ENCODE measurements at places on chromosomes 3 and 15. TPM values are rescaled to one million over a fixed set of nuclear protein-coding genes. Genes with fewer than 3 reads are reported as not detected.

DNA sequence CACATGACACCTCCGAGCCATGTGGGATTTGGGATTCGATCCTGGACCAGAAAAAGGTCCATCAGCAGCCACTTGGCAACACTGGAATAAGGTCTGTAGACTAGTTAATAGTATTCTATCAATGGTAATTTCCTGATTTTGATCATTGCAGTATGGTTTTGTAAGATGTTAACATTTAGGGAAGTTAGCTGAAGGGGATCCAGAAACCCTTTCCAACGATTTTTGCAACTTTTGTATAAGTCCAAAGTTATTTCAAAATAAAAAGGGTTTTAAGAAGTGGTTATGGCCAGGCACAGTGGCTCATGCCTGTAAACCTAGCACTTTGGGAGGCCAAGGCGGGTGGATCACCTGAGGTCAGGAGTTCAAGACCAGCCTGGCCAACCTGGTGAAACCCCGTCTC is 10.2 kb downstream of the BDH1 start:
- no peak overlapping the region for H3K4me3 ChIP-seq
- peaks cover 64% of the 10 kb centered on the region for H3K4me1 ChIP-seq
- DNase-seq = no peak
- H3K27ac ChIP-seq = no peak overlapping the region
- peaks cover 8% of the 10 kb centered on the region for H3K36me3 ChIP-seq

- H3K4me1 ChIP-seq = peaks cover 53% of the 10 kb centered on the region
- no peak overlapping the region for H3K27ac ChIP-seq
These were observed 96.0 kb downstream of the LRRK1 start for GRCh38 chr15:101014921-101015841.

DNA sequence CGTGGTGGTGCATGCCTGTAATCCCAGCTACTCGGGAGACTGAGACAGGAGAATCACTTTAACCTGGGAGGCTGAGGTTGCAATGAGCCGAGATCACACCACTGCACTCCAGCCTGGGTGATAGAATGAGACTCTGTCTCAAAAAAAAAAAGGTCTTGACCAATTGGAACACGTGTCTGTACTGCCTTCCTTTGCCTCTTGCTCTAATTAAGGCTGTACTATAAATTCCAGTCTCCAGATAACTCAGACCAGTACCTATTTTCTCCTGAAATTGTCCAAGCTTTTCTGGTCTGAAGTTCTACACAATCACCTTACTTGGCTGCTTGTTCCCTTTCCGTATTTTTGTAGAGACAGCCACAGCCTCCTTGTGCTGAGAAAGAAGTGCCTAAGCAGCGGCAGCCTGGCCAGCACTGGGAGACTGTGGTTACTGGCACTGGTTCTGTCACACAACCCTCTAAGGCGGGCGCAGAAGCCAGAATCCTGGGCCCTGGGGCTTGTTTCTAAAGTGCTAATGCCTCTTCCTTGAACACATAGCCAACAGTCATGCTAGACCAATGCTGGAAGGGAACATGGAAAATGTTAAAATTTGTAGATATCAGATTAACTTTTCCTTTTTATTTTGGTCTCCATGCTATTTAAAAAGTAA is 6.2 kb upstream of the CEP70 start:
- peaks cover 9% of the 10 kb centered on the region for H3K27me3 ChIP-seq
- no peak for DNase-seq
- H3K4me3 ChIP-seq = no peak overlapping the region
- peaks cover 13% of the 10 kb centered on the region for H3K4me1 ChIP-seq
- no peak overlapping the region for H3K27ac ChIP-seq

DNA sequence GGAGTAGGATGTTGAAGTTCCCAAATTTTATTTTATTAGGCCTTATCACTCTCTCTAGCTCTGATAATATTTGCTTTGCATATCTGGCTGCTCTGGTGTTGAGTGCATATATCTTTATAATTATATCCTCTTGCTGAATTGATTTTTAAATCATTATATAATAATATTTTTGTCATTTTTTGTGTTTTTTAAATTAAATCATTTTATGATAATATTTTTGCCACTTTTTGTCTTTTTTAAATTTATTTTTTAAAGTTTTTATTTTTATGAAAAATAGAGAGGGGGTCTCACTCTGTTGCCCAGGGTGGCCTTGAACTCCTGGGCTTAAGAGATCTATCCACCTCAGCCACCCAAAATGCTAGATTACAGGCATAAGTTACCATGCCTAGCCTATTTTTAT is 34.5 kb upstream of the OTOL1 start:
- peaks cover 3% of the 10 kb centered on the region for H3K4me1 ChIP-seq
- no peaks in the 10 kb centered on the region for H3K27me3 ChIP-seq
- H3K36me3 ChIP-seq = peaks cover 7% of the 10 kb centered on the region
- no peak overlapping the region for H3K4me3 ChIP-seq
- DNase-seq = no peak
- no peak overlapping the region for H3K27ac ChIP-seq

- peaks cover 39% of the 10 kb centered on the region for H3K27me3 ChIP-seq
- H3K36me3 ChIP-seq = peaks cover 13% of the 10 kb centered on the region
- peak overlapping the region; percentile 96 for H3K27ac ChIP-seq
- peaks cover 11% of the 10 kb centered on the region for H3K4me1 ChIP-seq
- peak overlapping the region; percentile 96 for H3K4me3 ChIP-seq
These were observed 718 bp downstream of the BNIP2 start for GRCh38 chr15:59688423-59688781.

DNA sequence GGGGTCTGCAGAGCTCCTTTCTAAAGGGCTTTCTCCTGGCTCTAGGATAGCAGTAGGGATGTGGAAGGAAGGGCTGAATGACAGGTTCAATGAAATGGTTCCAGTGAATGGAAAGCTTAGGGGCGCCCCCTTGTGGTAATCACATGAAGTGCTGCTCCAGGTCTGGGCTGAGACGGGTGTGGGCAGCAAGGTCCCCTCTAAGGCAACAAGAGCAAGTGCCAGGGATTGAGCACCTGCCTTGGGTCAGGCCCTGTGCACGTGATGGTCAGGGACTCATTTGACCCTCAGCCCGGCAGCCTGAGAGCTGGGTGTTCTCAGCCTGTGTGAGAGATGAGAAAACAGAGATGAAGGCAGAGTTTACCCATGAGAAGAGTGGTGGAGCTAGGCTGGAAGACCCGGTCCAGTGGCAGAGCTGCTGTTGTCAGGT is 12.1 kb upstream of the CX3CR1 start:
- peak; percentile 92 for DNase-seq
- no peak overlapping the region for H3K27ac ChIP-seq
- H3K4me3 ChIP-seq = no peak overlapping the region

- no peak for DNase-seq
- no peaks in the 10 kb centered on the region for H3K4me1 ChIP-seq
- no peak overlapping the region for H3K4me3 ChIP-seq
- no peaks in the 10 kb centered on the region for H3K27me3 ChIP-seq
- no peak overlapping the region for H3K27ac ChIP-seq
These were observed 71.1 kb upstream of the OXTR start for GRCh38 chr3:8840556-8840955.

GUCA1C gene
- total RNA-seq = not detected

NEK11 gene
- total RNA-seq = 1.6 TPM

GRCh38 chr15:71512682-71513006 is 297.7 kb upstream of the NR2E3 start:
- no peaks in the 10 kb centered on the region for H3K27me3 ChIP-seq
- peaks cover 19% of the 10 kb centered on the region for H3K4me1 ChIP-seq
- no peak for DNase-seq
- H3K36me3 ChIP-seq = no peaks in the 10 kb centered on the region
